ENCODE measurements at places on chromosomes 13 and 19. TPM values are rescaled to one million over a fixed set of nuclear protein-coding genes. Genes with fewer than 3 reads are reported as not detected.
A peak's percentile ranks its signal among the peaks of the same experiment; 100 is the strongest.

- DNase-seq: no peak
These were observed 1.9 kb downstream of the IFNL1 start for GRCh38 chr19:39297931-39298634.

CYP2A6 gene
- polyA plus RNA-seq: not detected

PRX gene
- not detected for polyA plus RNA-seq

DNA sequence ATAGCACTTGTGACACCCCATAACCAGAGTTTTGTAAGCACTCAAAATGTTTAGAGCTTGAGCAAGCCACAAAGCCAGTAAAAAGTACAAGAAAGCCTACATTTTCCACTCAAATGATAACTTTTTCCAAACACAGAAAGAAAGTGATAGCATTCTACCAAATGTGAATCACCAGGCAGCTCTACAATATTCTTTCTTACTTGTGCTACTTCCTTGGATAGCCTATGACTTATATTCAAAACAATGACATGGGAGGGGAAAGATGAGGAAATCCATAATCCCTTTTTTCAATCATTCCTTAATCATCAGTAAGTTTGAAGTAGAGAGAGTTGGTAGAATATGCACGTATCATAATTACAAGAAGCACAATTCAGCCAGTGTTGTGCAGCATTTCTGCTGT, 650.8 kb upstream of the PCDH9 start:
- no peak for DNase-seq

PINLYP gene
- 1.3 TPM for polyA plus RNA-seq

DNA sequence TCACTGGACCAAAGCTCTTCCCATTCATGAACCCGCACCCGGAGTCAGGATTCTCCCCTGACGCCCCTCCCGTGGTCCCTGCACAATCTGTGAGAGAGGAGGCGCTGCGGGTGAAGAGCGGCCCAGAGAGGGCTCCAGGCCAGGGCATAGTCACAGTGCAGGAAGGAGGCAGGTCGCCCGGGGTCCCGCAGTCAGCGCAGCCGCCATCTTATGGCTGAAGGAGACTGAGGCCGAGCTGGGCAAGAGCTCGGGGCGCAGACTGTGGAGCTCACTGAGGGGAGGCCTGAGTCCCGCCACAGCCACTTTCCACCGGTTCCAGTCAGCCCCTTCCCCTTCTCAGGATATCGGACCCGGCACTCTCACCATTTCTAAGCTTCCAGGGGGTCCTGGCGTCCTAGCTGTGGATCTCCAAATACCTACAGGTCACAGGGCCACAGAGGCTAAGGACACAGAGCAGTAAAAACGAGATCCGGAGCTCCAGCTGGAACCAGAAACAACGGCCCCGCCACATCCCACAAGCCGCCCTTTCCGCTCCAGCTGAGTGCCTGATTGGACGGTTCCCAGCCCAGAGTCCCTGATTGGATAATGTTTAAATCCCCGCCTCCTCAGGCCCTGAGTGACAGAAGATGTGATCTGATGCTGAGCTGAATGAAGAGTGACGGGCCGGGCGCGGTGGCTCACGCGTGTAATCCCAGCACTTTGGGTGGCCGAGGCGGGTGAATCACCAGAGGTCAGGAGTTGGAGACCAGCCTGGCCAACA, at the start of gene ZNF99:
Gene ZNF99, minus strand, starts transcription at position 501 of the 760 bp plus-strand sequence. Its CDS starts 135 bp downstream, at position 366.
- DNase-seq: no peak

DNA sequence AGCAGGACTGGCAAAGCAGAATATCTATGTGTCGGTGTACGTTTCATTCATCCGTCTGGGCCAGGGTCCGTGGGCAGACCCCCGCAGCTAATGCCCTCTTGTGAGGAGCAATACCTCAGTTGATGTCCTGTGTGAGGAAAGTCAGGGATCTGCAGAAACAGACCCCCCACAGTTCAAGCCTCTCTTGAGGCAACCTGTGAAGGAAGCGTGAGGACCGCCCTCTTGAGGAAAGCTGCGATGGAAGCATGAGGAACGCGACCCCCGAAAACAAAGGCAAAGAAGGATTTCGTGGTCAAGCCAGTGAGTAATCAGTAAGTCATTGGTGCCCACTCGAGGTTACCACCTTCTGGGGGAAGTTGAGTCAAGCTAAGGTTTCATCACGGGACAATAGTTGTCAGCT, 20.9 kb upstream of the ZNF83 start:
- no peak for DNase-seq

- DNase-seq: no peak
These were observed 53.3 kb downstream of the RNF6 start for GRCh38 chr13:26168835-26169234.

DNA sequence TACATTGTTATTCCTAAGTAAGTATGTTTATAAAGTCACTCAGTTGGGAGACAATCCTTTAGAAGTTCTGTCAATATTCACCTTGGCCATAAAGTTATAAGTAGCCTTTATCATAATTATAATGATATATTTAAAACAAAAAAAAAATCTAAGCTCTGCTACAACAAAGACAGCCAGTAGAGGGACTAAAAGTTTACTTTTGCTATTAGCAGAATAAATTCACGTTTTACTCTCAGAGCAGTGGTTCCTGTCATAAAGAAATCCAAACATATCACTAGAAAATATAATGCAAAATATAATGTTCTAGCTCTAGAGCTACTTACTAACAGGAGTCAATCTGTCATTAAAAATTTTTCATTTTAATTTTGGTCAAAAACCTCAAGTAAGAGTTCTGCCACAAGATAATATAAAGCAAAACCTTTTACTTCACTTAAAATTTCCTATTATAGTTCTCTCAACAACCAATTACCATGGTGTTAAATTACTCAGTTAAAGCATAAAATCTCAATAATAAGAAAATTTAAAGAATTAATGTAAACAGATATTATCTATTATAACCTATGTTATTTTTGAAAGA, 17.7 kb downstream of the INTS6 start:
- DNase-seq: peak; percentile 45

LILRB2 gene
- not detected for polyA plus RNA-seq

DNA sequence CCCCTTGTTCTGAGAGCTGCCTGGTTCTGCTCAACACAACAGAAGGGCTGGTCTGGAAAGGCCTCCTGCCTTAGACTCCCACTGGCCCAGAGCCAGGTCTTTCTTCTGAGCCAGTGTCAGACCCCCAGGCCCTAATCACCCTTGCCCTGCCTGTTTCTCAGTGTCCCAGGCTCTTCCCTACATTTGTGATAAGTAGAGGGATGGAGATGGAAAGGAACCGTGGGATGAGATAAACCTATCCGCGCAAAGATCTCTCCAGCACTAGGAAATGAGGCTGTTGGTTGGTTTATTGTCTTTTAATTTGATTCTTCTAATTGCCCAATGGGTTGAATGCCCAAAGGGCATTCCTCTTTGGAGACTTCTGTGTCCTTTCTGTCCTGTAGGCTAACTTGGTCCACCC, 470.0 kb downstream of the TSHZ3 start:
- DNase-seq: no peak

DNA sequence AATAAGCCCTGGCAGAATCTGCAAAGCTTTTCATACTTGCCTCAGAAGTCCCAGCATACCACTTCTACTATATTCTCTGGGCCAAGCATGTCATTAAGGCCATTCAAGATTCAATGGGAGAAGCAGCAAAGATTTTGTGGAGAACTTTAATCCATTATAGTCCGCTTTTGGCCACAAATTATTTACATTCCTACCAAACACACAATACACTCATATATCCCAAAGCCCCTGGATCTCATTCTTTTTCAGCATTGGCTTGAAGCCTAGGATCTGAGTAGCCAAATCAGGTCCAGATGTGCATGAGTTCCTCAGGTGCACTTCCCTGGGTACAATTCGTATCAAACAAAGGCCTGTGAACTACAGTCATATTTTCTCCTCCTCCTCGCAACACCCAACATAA, 203.4 kb downstream of the NDFIP2 start:
- DNase-seq: no peak

- DNase-seq: no peak
These were observed 19.8 kb downstream of the PEPD start for GRCh38 chr19:33501693-33502356.

- no peak for DNase-seq
These were observed 6.1 kb upstream of the LILRA5 start for GRCh38 chr19:54319049-54319448.

GRCh38 chr13:91117351-91117750, 230.1 kb upstream of the MIR17HG start:
- DNase-seq: no peak

SLC6A16 gene
- polyA plus RNA-seq: 2.0 TPM

FPR3 gene
- not detected for polyA plus RNA-seq

GRCh38 chr13:86731987-86732386, 932.8 kb upstream of the SLITRK6 start:
- DNase-seq: no peak

GRCh38 chr19:53782698-53783097, 41.4 kb downstream of the NLRP12 start:
- no peak for DNase-seq

DNA sequence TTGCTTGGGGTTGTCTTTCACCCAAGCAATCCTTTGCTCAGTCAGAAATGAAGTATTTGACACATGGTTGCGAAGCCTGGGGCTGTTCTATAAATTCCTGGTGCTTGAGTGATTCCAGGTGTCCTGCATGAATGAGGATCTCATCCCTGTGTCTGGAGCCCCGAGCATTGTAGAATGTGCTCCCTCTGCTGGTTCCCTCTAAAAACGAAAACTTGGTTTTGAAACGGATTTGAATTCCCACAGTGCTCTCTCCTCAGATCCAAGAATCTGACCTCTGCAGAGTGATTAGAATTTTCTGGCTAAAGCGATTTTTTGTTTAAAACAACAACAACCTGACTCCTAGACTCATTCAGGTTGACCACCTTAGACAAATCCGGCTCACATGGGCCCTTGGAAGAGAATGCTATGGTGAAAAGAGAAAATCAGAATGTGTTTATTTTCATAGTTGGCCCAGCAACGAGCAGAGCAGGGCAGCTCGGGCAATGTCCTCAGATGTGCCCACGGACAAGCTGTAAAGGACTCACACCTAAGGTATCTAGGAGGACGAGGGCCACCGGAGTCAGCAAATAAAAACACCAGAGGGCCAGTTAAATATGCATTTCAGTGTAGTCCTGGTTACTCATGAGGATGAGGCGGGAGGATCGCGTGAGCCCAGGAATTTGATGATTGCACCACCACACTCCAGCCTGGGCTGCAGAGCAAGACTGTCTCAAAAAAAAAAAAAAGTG, 8.7 kb upstream of the ATP12A start:
- no peak for DNase-seq

DNA sequence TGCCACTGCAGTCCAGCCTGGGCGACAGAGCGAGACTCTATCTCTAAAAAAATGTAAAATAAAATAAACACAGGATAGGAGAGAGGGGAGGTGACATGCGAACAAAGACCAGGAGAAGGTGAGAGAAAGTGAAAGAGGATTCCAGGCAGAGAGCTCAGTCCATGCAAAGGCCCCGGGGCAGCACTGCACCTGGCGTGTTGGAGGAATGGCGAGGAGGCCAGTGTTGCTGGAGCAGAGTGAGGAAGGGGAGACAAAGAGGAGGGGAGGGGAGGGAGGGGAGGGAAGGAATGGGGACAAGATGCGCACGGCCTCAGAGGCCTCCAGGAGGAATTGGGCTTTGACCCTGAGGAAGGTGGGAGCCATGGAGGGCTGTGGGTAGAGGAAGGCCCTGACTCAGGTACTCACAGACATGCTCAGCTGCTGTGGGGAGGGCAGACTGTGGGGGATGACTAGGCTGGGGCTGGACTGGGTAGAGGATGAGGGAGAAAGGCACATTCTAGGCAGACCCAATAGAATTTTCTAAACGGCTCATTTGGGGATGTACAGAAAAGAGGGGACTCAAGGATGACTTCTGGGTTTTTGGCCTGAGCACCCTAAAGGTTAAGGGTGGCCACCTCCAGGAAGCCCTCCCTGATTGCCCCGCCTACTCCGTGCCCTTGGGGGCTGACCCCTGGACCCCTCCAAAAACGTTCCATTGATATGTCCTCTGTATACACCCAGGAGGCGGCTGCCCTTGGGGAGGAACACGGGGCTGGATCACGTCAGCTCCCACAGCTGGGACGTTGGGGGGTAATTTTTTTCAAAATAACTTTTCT, 43.9 kb downstream of the PTPRS start:
- DNase-seq: no peak

IFNL1 gene
- polyA plus RNA-seq: not detected

DNA sequence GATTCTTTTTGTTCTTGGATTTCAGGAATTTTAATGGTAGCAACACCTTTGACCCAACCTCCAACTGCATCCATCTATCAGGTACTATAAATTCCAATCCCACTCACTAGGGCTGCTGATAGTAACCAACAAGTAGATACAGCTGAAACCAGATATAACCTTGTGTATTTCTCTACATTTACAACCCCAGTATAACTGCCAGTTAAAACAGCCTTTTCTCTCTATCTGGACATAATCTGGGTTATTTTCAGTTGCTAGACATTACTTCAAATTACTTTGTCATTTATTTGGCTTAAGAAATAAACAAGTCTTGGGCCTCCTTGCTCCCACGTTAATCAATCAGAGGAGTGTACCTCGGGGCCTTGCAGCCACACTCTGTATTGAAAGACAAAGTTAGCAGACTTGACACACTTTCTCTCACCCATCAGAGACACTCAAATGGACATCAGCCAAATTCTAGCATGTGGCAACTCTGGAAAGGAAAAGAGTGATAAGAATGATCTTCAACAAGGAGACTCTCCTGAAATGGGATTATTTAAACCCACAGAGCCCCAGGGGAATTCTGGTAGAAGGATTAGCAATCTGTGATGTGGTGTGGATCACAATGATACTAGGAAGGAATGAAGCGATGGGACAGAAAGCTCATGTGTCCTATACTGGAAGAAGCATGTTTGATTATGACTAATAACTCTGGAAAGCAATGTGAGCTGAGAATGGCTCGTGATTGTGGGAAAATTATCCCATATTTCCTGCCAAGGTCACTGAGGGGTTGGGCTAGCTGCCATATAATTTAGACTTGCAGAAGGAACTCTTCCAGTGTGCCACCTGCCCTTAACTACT, 157.5 kb downstream of the FLT1 start:
- DNase-seq: no peak

DNA sequence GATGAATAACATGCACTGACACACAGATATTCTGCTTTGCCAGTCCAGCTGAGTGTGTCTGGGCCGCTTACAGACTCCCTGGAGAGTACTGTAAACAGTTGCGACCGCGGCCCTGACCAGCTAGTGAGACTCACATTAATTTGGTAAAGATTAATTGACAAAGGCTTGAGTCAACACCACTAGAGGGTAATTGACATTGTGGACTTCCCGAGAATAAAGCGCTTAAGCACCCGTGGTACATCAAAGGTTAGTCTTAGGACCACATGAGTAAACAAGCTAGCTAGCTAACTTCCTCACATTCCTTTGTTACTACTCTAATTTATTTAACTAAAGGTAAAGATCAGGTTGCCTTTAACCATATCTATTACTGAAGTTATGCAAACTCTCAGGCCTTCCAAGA, 624.4 kb upstream of the ARGLU1 start:
- DNase-seq: no peak

GRCh38 chr19:45597425-45598111, 4.4 kb downstream of the GPR4 start:
- no peak for DNase-seq

DNA sequence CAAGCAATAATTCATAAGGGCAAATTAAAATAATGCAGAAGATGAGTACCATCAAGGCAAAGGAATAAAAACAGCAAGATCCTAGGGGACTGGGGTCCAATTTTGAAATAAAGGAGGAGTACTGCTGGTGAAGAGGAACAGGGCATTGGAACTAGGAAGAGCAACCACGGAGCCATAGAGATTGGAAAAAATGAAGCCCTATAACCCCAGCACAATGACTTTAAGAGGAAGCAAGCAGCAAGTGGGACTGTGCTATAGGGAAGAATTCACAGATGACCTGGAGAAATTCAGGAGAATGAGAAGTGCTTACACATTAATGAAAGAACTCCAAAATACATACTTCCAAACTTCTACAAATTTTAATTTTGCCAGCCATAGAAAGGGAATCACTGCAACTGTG, 44.9 kb upstream of the ITM2B start:
- DNase-seq: no peak

GRCh38 chr19:1488282-1488601, 1.9 kb downstream of the PCSK4 start:
- DNase-seq: no peak

RNF225 gene
- not detected for polyA plus RNA-seq

Measured in CD4-positive, CD25-positive, alpha-beta regulatory T cell (primary cell).